ENCODE measurements at places on chromosomes 2 and 18.

- no peak for DNase-seq
Observed at GRCh38 chr2:55364189-55365055, 55.2 kb downstream of the CCDC88A start.

DNA sequence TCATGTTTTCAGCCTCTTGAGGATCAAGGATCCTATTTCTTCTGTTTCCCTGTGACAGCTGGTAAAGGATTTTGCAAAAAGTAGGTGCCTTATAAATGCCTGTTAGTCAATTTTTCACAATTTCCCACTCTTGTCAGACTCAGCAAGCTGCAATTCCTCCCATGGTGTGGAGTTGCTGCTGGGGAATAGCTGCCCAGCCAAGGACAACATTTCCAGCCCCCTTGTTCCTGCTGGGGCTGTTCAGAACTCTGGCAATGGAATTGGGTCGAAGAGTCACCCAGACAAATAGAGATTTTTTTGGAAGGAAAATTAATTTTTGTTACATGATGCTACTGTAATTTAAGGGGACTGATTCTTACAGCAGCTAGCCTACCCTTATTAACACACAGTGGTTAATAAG is 43.7 kb downstream of the FSHR start:
- no peak for DNase-seq

GRCh38 chr18:41695441-41695840 is 259.6 kb upstream of the PIK3C3 start:
- DNase-seq, result no peak

DNA sequence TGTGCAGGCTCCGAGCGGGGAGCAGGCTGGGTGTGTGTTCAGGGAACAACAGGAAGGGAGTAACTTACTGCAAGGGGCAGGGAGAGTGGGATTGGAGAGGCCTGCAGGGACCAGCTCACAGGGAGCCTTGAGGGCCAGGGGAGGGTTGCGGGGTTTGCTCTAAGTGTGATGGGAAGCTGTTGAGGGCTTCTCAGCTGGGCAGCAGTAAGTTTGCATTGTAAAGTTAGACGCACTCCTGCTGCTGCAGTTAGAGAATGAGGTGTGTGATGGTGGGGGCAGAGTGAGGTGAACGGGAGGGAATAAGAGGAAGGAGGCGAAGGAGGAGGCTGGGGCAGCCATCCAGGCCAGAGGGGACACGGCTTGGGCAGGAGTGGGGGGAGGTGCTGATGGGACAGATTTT is 53.4 kb downstream of the BOLA3 start:
- no peak for DNase-seq

DNA sequence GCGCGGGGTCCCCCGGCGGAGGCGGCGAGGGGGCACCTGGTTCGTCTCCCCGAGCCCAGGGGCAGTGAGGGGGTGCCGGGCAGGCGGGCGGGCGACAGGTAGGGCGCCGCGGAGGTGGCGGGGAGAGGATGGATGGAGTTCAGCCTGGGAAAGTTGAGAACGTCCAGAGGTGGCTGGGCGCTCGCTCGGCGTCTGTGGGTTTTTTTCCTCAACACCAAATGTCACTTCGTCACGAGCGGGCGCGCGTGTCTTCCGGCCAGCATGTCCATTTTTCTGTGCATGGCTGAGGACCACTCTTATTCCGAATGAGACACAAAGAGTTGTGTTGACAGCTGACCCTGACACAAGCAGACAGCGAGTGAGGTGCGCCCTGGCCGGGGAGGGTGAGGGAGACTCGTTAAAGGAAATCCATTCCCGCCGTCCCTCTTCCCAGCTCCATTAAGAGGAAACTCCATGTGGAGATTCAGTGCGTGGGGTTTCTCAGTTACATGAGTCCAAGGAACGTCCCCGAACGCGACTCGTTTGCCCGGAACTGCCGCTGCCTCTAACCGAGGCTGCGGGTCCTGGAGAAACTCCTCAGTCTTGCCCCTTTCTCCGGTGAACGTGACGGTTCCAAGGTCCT is 859 bp downstream of the GREB1L start:
- DNase-seq, result no peak

GRCh38 chr18:76260941-76261472 is 234.0 kb downstream of the ZNF516 start:
- no peak for DNase-seq

GRCh38 chr2:148209603-148210002 is 188.7 kb downstream of the MBD5 start:
- DNase-seq, result no peak

DNA sequence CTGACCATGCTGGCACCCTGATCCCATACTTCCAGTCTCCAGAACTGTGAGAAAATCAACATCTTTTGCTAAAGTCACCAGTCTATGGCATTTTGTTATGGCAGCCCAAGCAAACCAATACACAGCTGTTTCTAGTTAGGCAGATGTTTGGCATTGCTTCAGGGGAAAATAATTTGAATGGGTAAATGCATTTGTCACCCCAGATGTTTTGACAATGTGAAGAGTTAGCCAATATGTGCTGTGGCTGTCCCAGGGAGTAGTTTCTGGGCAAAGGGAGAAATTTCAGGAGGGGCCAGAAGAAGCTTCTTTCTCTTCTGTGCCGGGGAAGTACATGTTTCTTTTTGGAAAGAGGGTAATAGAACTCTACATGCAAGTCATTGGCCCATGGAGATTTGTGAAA is 619.0 kb downstream of the SLC4A3 start:
- no peak for DNase-seq

GRCh38 chr2:8364668-8365067 is 317.2 kb upstream of the ID2 start:
- no peak for DNase-seq

GRCh38 chr2:72921088-72921851 is 4.0 kb downstream of the EMX1 start:
- DNase-seq, result no peak

GRCh38 chr2:43135583-43135982 is 90.8 kb downstream of the ZFP36L2 start:
- no peak for DNase-seq

GRCh38 chr2:239054921-239055320 is 207.0 kb downstream of the TWIST2 start:
- DNase-seq, result no peak

DNA sequence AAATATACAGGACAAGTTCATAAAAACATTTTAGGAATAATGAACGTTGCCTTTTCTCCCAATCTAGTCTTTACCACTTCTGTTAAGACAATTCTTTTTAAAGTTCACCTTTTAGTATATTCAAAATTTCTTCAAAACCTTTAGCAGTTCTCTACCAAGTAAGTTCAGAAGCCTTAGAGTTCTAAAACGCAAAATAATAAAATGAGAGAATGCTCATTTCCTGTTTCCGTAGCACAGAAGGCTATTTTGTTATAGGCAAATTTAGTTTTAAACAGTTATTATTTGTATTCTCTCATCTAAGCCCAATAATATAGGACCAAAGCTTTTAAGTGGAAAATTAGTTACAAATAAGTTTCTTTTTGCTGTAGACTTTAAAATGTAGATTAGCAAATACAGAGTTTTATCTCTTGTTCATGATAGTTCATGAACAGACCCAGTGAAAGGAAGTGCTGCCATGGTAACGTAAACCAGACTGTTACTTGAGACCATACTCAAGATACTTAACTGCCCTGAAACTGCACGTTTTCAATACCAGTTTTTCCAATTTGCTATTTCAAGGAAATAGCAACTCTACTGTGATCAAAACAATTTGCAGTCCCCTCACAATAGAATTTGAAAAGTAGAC is 173.1 kb upstream of the STON1 start:
- DNase-seq, result no peak

DNA sequence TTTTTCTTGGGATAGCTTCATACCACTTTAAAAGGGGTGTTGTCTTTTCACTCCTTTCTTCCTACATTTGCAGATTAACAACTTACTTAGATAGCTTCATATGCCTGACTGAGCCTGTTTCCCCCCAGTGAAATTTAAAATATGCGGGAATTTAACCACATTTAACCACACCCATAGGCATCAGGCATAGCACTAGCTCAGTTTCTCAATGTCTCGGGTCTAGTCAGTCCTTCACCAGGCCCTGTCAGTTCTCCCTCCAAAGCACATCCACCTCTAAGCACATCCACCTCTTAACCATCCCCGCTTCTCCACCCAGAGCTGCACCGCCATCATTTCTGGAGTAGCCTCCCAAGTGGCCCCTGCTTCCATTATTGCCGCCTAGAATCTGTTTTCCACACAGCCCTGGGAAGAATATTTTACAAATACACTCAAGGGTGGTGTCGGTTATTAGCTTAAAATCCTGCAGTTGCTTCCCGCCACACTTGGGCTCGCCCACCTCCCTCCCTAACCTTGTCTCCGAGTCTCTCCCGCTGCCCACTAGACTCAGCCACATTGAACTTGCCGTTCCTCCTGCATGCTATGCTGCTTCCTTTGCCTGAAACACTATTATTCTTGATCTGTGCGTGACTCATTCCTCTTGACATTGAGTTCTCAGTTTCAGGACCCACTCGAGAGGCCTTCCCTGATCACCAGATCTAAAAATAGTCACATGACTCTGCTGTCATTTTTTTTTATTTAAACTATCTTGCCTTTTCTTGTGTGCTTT is 68.3 kb downstream of the SPTBN1 start:
- peak; percentile 6 for DNase-seq

- no peak for DNase-seq
Observed at GRCh38 chr2:224366267-224366844, 35.6 kb downstream of the FAM124B start.
